ENCODE measurements at places on chromosomes 2 and 18. TPM values are rescaled to one million over a fixed set of nuclear protein-coding genes. Genes with fewer than 3 reads are reported as not detected.
A peak's percentile ranks its signal among the peaks of the same experiment; 100 is the strongest.

DCC gene
- not detected for total RNA-seq

VIT gene
- total RNA-seq = not detected

EVA1A gene
- total RNA-seq = not detected

CFC1 gene
- total RNA-seq = not detected

CABYR gene
- 1.1 TPM for total RNA-seq

KIF5C gene
- total RNA-seq = 6.5 TPM

DNA sequence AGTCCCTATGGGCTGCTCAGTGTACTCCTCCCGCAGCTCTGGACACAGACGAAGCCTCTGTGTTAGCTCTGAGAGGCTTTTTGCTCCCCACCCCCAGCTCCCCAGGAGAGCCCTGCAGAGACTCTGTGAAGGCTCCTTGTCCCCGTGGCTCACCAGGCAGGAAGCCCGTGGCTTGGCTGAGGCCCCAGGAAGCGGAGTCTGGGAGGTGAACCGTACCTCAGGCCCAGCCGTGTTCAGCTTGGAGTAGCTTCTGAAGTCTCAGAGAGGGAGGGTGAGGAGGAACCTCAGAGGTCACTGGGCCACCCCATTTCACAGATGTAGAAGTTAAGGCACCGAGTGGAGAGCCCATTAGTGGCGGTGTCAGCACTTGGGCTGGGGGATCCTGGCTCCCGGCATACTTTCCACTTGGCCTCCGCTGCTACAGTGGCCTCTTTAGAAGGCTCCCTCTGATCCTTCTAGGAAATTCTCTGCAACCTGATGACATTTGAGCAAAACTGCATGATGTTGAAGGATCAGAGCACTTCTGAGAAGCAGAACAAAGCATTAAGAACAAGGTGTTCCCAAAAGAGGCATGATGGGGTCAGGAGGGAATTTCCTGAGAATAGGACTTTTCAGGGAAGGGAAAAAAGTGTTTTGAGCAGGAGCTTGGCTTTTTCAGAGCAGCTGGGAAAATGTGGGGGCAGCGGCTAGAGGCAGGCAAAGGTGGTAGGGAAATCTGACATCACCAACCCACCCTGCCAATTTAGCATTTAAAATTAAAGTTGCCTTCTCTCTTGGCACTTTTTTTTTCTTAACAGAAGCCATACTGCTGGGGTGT lies 79.1 kb downstream of the MCFD2 start:
- no peak for DNase-seq
- H3K36me3 ChIP-seq = no peaks in the 10 kb centered on the region
- peaks cover 10% of the 10 kb centered on the region for H3K27me3 ChIP-seq
- peaks cover 8% of the 10 kb centered on the region for H3K4me1 ChIP-seq

DNA sequence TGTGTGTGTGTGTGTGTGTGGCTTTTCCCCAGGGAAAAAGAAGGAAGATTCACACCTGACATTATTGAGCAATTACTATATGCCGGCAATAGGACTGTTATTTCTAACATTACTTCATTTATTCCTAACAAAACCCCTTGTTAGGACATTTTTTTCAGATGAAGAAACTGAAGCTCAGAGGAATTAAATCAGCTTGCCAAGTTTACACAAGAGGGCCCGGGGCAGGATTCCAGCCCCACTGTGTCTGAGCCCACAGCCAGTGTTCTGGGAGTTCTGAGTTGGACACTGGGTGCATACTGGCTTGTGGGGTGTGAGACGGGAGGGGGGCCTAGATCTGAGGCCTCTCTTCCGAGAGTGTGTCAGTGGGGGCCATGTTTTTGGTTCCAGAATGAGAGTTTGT lies 9.9 kb downstream of the TOGARAM2 start:
- peaks cover 10% of the 10 kb centered on the region for H3K4me1 ChIP-seq
- H3K27ac ChIP-seq = no peak overlapping the region
- H3K27me3 ChIP-seq = peaks cover 4% of the 10 kb centered on the region
- no peak overlapping the region for H3K4me3 ChIP-seq

GRCh38 chr2:197633109-197633657 lies 42.2 kb downstream of the RFTN2 start:
- H3K4me3 ChIP-seq = no peak overlapping the region
- H3K27me3 ChIP-seq = no peaks in the 10 kb centered on the region
- DNase-seq = no peak
- H3K4me1 ChIP-seq = no peaks in the 10 kb centered on the region
- no peak overlapping the region for H3K27ac ChIP-seq
- H3K36me3 ChIP-seq = no peaks in the 10 kb centered on the region

DNA sequence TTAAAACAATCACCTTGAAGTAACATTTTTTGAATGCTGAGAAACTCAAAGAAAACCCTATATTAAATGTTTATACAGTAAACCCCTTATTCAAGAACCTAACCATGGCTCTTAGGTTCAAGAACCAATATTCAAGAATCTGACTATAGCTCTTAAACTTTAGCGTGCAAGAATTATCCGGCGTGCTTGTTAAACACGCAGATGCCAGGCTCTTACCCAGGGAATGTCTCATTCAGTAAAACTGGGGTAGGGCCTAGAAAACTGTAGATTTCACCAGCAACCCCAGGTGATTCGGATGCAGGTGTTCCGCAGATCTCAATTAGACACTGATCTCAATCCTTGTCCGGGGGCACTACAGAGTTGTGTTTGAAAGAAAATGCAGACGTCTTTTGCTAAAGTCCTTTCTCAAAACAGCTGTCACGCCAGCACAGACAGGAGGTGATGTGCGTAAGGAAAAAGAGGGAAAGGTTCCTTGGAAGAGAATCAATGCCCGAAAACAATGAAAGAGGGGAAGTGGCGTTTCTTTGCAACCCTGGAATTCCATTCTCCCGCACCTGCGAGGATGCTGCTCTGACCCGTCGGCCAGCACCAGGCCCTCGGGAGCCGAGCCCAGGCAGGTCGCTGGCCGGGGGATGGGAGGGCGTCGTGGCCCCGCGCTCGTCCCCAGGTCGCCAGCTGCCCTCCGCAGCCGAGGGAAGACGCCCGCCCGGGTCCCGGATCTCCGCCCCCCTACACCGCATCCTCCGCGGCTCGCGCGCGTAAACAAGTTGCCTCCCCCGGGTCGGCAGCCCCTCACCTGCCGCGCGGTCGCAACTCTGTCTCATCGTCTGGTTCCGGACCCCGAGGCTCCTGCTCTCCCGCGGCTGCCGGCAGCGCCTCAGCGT lies 851 bp downstream of the EIF2AK3 start:
- no peaks in the 10 kb centered on the region for H3K36me3 ChIP-seq
- peak overlapping the region; percentile 92 for H3K27ac ChIP-seq
- peak overlapping the region; percentile 94 for H3K4me3 ChIP-seq
- peaks cover 10% of the 10 kb centered on the region for H3K4me1 ChIP-seq

- peaks cover 2% of the 10 kb centered on the region for H3K36me3 ChIP-seq
- H3K27ac ChIP-seq = no peak overlapping the region
- H3K27me3 ChIP-seq = peaks cover 15% of the 10 kb centered on the region
- no peak overlapping the region for H3K4me3 ChIP-seq
These were observed 542.8 kb upstream of the ID2 start for GRCh38 chr2:8138923-8139667.

DNA sequence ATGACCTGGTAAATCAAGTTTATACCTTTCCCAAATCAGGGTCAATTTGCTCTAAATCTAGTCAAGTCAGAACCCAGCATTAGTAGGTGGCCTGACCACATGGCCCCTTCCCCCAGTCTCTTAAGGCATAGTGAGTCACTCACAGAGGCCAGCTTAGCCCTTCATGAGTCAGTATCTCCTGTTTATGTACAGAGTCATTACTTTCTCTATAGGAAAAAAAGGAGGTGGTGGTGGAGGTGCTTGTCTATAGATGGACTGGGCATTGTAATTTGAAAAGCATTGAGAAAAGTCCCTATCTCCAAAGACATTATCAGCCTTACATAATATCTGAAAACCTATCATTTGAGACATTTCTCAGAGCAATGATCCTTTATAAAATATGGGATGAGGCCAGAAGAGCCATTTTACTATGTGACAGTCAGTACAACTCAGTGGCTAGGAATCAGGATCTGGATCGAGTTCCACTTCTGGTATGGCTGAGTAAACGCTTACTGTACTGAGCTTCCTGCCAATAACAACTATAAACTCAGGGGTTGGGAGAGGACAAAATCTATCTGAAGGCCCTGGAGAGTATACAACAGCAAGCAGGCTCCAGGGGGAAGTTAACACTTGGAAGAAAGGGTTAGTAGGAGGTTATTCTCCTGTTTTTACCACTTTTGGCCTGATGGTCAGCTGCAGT lies 22.5 kb upstream of the SIGLEC15 start:
- H3K27ac ChIP-seq = no peak overlapping the region
- H3K27me3 ChIP-seq = peaks cover under 1% of the 10 kb centered on the region
- no peak for DNase-seq
- H3K36me3 ChIP-seq = peaks cover 1% of the 10 kb centered on the region

- no peak overlapping the region for H3K27ac ChIP-seq
- no peaks in the 10 kb centered on the region for H3K27me3 ChIP-seq
- no peak overlapping the region for H3K4me3 ChIP-seq
- no peaks in the 10 kb centered on the region for H3K36me3 ChIP-seq
These were observed 136.8 kb downstream of the RDH14 start for GRCh38 chr2:18423636-18424035.

DNA sequence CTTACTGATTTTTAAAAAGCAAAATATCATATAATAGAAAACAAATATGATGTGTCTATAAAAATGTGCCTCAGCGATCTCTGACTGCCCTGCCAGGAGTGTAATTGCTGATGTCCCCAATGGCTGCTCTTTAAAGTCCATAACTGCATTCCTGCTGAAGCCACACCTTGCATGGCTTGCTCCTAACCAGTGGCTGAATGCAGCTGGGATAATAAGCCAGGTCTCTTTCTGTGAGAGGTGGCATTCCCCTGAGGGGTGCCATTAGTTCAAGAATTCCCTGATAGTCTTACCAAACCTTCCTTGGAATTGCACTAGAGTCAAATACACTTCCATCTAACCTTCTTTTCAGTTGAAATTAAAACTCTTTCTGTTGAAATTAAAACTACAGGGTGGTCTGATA lies 125.8 kb upstream of the ZNF804A start:
- H3K4me1 ChIP-seq = no peaks in the 10 kb centered on the region
- no peak overlapping the region for H3K4me3 ChIP-seq
- no peaks in the 10 kb centered on the region for H3K27me3 ChIP-seq
- H3K27ac ChIP-seq = no peak overlapping the region
- H3K36me3 ChIP-seq = no peaks in the 10 kb centered on the region

DNA sequence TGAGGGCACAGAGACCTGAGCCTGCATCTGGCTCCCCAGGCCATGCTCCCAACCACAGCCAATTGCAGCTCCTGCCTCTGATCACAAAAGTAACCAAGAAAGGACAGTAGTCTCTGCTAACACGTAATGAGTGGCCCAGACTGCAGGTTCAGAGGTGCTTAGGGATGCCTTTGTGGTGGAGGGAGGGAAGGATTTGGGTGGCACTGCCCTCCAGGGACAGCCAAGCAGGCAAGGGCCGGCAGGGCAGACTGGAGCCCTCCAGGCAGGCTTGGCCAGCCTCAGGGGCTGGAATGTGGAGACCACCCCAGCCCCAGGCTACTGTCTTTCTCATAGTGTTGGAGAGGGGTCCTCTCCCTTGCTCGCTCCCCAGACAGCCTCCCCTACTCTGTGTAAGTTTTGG lies 114.5 kb upstream of the SMAD2 start:
- H3K36me3 ChIP-seq = no peaks in the 10 kb centered on the region
- peaks cover 7% of the 10 kb centered on the region for H3K27me3 ChIP-seq
- H3K4me1 ChIP-seq = no peaks in the 10 kb centered on the region
- no peak for DNase-seq

DNA sequence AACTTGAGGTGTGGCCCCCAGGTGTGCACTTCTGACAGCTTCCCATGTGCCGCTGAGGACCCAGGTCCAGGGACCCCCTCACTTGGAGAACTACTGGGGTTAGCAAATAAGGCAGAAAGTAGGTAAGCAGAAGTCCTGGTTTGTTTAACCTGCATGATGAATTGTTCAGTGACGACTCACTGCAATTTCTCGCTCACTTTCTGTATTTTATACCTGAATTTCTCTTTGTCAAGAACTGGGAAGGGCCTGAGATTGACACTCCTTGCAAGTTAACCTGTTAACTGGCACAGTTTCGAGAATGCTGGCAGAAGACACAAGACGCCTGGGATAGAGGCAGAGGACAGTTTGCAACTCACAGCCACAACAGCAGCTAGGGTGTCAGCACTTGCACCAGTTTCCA lies 164.5 kb upstream of the NCK2 start:
- H3K27ac ChIP-seq = no peak overlapping the region
- no peak for DNase-seq
- H3K4me1 ChIP-seq = peaks cover 27% of the 10 kb centered on the region
- no peak overlapping the region for H3K4me3 ChIP-seq
- peaks cover 5% of the 10 kb centered on the region for H3K36me3 ChIP-seq

DNA sequence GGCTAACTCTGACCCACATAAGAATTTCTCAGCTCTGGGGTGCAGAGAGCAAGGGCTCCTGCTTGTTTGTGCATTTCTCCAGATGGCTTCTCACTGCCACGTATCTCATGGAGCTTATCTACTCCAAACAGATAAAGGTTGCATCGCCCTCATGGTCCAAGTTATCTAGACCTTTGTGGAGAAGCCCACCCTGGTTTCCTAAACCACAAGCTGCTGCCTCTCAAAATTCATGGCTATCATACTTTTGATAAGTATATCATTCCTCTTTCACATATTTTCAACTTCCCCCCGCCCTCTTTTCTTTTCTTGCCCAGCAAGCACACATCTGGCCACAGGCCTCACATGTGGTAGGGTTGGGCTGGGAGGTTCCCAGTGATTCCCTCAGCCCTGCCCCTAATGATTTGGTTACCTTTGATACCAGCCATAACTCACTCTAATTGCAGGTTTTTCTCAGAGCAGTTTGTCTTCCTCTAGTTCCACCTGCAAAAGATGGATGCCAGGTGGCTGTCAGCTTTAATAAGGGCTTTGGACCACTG lies 146.0 kb downstream of the RHBDD1 start:
- H3K36me3 ChIP-seq = no peaks in the 10 kb centered on the region
- no peak overlapping the region for H3K4me3 ChIP-seq
- no peak for DNase-seq
- H3K27me3 ChIP-seq = no peaks in the 10 kb centered on the region

- no peak overlapping the region for H3K4me3 ChIP-seq
- peaks cover 19% of the 10 kb centered on the region for H3K27me3 ChIP-seq
- peaks cover 8% of the 10 kb centered on the region for H3K4me1 ChIP-seq
- DNase-seq = no peak
These were observed 18.1 kb upstream of the LOXHD1 start for GRCh38 chr18:46675112-46675511.

DNA sequence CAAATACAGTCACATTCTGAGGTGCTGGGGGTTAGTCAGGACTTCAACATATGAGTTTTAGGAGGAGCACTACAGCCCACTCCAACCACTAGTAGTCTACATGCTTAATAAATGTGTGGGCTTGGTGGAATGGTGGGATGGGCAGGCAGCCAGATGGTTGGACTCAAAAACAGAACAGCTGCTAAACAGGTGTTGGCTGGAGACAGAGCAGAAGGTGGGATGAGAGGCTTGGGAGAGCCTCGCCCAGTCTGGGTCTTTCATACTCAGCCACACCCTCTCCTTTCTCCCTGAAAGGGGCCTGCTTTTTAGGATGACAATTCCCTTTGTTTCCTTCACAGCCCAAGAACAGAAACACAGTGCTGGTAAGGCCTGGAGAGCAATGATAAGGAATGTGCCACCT lies 143.9 kb upstream of the KLHL29 start:
- H3K4me3 ChIP-seq = no peak overlapping the region
- no peaks in the 10 kb centered on the region for H3K4me1 ChIP-seq
- H3K27ac ChIP-seq = no peak overlapping the region
- no peaks in the 10 kb centered on the region for H3K36me3 ChIP-seq
